ENCODE measurements at places on chromosomes 1 and 21.

- no peak for DNase-seq
Observed at GRCh38 chr1:74266001-74266400, 30.8 kb downstream of the TNNI3K start.

DNA sequence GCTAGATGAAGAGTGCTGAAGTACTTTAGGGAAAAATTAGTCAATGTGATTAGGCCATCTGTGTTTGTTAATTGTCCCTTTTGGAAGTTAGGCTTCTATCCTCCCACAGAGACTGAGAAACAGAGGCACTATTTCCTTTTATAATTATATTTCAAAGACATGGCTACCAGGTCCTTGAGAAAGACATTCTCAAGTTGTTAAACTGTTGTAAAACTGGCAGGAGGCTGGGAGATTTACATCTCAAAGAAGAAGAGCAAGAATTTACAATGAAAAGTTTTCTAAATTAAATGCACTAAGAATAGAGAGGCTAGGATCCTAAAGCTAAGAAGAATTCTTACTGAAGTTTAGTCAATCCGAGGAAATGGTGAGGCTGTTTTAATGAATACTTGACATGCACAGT lies 74.0 kb upstream of the BRINP3 start:
- DNase-seq, result no peak

GRCh38 chr1:186775881-186776560 lies 52.7 kb upstream of the PLA2G4A start:
- no peak for DNase-seq

- no peak for DNase-seq
Observed at GRCh38 chr1:55194851-55195250, 20.3 kb downstream of the USP24 start.

DNA sequence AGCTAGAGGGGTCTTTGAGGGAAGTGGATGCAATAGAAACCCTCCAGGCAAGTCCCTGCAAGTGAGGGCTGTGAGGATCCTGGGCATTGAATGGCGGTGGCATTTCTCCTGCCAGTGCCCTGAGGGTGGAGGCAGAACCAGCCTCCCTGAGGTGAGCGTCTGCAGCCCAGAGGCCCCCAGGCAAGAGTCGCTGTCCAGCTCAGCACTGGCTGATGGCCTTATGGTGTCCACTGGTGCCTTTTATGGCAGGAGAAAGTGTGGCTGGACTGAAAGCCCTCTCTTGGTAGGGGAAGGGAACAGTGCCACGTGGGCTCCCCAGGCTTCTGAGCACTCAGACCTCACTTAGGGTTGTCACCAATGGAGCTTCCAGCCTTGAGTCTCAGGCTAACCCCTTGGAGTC lies 77.3 kb downstream of the SH3BGR start:
- DNase-seq, result no peak

GRCh38 chr1:65209005-65209885 lies 61.2 kb downstream of the AK4 start:
- no peak for DNase-seq

DNA sequence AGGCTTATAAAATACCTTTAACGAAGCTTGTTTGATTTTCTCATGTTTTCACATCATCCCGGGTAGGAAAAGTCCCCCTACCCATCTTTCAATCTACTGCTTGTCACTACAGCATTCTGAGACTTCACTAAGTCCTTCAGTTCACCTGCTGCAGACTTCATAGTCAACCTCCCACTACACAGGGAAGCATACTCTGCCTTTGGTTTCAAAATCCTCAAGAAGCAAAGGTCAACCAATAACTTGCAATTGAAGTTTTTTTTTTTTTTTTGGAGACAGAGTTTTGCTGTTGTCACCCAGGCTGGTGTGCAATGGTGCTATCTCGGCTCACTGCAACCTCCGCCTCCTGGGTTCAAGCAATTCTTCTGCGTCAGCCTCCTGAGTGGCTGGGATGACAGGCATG lies 4.7 kb upstream of the PTPN22 start:
- DNase-seq, result no peak

DNA sequence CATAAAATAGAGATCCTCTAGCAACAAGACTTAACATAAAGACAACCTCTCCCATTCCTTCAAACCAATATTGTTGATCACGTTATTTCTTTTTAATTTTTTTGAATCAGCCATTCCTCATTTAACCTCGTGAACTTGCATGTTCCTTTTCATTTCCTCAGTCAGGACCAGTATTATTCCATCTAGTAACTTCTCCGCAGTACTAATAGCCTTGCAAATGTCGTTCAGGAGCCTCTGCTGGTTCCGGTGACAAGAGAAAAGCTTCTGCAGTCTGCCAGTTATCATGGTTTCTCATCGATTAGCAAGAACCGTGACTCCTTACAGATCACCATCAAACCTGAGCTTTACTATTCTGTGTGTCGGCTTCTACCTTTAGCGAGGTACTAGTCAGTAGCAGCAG lies 3.0 kb downstream of the APP start:
- DNase-seq, result no peak

- DNase-seq, result no peak
Observed at GRCh38 chr1:221709854-221710253, 32.0 kb downstream of the DUSP10 start.

GRCh38 chr1:174999936-175000696 lies at the start of gene CACYBP:
CACYBP (plus strand) TSS chr1:174999947; CDS start chr1:175000181, 234 bp downstream.
- DNase-seq, result peak; percentile 68

DNA sequence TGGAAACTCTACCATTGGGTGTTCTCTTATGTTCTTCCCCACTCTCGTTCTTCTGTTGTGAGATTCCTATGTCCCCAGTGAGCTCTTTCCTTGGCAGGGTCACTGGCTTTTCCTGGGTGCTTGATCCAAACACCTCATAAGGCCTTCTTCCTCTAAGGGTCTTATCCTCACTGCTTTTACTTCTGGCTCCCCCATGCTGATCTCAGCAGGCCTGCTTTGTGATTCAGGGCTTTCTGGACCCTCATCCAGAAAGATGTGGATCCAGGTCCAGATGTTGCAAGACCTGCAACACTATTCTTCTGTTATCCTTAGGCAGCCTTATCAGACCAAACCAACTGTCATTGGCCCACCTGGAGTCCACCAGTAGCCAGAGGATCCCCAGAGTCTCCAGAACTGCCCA lies 11.2 kb upstream of the MYOG start:
- DNase-seq, result no peak

GRCh38 chr1:153510984-153511410 lies 24.8 kb downstream of the S100A6 start:
- DNase-seq, result peak; percentile 62

DNA sequence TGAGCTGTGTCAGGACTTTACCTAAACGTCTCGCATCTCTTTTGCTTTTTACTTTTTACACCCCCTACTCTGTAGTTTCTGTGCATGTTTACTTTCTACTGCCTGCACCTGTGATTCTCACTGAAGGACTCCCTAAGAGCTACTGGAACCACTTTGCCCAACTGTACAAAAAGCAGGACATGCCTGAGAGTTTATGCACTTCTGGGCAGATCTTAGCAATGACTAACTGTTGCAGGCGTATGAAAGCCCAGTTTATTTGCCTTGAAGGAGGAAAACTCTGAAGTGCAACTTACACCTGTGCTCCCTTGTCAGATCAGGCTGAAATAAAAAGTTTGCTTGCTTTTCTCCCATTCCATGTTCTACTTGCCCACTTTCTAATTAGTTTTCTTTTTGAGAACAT lies 467.0 kb upstream of the USP24 start:
- no peak for DNase-seq

GRCh38 chr1:119275145-119276134 lies 93.1 kb upstream of the HAO2 start:
- DNase-seq, result no peak

DNA sequence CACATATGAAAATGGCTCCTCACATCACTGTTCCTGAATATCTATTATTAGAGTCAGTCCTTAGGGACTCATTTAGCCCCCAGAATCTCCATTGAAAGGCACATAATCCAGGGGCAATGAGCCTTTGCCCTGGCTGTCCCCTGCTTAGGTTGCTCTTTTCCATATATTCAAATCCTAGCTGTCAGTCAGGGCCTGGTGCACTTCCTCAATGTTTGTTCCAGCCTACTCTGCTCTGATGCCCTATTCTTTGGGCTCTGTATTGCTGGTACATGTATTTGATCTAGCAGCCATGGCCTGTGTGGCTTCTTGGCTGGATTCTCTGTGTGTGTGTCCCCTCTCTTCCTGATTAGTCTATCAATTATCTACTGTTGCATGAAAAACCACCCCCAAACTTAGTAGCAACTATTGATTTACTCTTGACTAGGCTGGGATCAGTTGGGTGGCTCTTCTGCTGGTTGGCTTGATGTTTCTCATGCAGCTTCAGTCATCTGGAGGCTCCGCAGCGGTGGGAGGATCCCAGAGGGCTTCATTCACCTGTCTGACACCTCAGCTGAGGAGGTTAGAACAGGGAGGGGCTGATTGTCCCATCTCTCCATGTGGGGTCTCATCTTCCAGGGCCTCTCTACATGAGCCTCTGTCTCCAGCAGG lies 107.5 kb downstream of the DTL start:
- DNase-seq, result no peak

GRCh38 chr1:116448785-116449385 lies 75.8 kb downstream of the ATP1A1 start:
- DNase-seq, result no peak

DNA sequence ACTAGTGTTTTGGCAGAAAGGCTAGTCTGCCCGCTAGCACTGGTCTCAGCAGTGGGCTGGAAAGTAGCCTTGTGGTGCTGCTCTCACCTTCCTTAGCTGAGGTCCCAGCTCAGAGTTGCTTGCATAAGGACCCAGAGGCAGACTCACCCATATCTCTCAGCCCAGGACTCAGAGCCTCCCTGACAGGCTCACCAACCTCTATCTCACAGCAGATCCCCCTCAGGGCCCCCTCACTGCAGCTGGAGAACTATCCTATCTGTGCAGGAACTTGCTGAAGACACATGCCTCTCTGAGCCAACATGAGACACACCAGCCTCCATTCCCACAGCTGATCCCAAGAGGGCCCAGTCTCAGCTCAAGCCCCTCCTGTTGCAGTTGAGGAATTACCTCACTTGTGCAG lies 82.6 kb downstream of the IARS2 start:
- no peak for DNase-seq

GRCh38 chr1:201153474-201154388 lies 543 bp downstream of the TMEM9 start:
- DNase-seq, result no peak

DNA sequence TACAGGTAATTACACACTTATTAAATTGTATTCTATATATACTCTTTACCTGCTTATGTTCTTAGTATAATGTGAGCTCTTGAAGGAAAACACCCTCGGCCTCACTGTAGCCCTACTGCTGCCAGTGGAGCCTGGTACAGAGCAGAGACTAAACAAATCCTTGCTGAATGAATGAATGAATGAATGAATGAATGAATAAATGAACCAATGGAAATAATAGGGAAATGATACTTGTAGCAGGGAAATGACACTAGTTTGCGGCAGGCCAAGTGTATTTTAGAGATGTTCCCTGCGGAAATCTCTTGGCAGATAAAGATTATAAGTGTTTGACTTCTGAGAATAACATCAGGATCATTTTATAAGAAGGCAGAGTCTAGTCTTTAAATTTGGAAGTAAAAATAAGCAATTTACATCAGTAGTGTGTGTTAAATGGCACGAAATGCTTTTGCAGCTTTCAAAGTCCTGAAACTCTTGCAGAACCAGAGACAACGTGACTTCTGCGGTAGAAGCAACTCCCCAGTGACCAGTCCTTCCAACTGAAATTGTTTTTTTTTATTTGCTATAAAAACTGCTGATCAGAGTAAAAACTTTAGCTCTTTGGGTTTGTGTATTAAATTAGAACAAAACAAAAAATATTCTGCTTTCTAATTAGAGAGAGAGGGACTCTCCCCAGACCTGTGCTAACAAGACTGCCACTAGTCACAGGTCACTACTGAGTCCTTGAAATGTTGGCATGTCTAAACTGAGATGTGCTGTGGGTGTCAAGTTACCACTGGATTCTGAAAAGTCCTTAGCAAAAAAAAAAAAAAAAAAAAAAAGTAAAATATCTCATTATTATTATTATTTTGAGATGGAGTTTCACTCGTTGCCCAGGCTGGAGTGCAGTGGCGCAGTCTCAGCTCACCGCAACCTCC lies 199.3 kb upstream of the MAP1LC3C start:
- DNase-seq, result no peak

DNA sequence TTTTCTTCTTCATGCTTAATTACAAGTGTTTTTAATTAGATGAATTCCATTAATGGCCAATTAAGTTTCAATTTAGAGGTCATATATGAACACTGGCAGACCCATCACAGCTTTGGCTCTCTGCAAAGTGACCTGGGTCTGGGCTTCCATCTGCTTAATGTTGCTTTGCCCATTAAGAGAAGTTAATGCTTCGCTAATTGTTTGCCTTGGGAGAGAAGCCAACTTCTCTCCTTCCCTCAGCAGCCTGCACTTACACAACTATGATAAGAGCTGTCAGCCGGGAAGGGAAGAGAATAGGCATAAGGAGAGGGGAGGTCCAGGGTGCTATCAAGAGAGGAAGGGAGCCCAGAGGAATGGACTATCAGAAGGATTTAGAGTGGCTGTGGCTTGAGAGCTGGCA lies 29.0 kb upstream of the CCDC190 start:
- no peak for DNase-seq

DNA sequence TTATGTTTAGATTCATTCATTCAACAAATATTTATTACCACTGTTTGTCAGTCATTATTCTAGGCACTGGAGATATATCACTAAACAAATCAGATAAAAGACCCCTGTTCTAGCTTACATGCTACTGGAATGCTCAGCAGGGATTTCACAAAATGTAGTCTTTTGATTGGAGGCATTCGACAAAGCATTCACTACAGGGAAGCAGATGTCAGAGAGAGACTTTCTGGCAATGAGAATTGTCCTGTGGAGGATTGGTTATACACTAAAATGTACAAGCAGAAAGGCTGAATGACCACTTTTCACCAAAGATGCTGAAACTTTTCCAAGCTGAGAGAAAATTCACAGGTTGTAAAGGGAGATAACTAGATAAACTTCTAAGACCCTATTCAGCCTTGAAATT lies 57.7 kb downstream of the SCMH1 start:
- DNase-seq, result no peak

GRCh38 chr1:10724948-10725847 lies 71.2 kb downstream of the CASZ1 start:
- no peak for DNase-seq

DNA sequence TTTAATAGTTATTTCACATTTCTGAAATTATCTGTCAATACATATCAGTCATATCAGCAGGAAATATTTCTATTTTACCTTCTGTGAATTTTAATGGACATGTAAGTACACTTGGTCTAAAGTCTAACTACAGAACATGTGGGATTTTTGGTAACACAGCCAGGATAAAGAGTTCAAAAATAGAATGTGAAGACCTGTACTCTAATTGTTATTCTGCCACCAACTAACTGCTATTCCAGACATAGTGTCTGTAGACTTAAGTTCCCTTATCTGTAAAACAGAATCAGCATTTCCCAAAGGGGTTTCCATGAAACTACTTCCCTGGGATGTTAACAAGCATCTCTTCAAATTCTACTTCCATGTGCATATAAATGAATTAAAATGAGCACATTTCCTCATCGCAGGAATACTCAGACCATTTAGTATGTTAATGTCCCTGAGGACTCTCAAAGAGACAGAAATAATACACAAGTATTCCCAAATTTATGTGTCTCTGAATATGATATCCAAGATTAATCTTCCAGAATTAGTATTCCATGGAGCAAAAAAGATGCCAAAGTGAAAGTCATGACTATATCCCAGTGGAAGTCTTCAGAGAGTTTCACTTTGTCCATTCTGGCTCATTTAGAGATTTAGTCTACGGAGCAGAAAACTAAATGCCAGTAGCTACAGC lies 325.6 kb downstream of the NEGR1 start:
- DNase-seq, result no peak
